Naive thymus-derived CD4-positive, alpha-beta T cell (primary cell): ENCODE measurements at places on chromosomes 13 and 19. TPM values are rescaled to one million over a fixed set of nuclear protein-coding genes. Genes with fewer than 3 reads are reported as not detected.

- no peak overlapping the region for H3K4me3 ChIP-seq
- DNase-seq = no peak
- no peaks in the 10 kb centered on the region for H3K27me3 ChIP-seq
- no peak overlapping the region for H3K27ac ChIP-seq
- peaks cover 13% of the 10 kb centered on the region for H3K4me1 ChIP-seq
- H3K36me3 ChIP-seq = no peaks in the 10 kb centered on the region
Measured at GRCh38 chr19:42081584-42082203, 5.7 kb downstream of the ZNF574 start.

The CYSLTR2 gene
- polyA plus RNA-seq = 1.0 TPM

- H3K27me3 ChIP-seq = no peaks in the 10 kb centered on the region
- peaks cover 2% of the 10 kb centered on the region for H3K4me1 ChIP-seq
- DNase-seq = no peak
- H3K36me3 ChIP-seq = no peaks in the 10 kb centered on the region
- no peak overlapping the region for H3K27ac ChIP-seq
- H3K4me3 ChIP-seq = no peak overlapping the region
Measured at GRCh38 chr19:49712397-49712859, 21.5 kb downstream of the CPT1C start.

- no peaks in the 10 kb centered on the region for H3K36me3 ChIP-seq
- H3K4me3 ChIP-seq = no peak overlapping the region
- no peaks in the 10 kb centered on the region for H3K4me1 ChIP-seq
- no peak overlapping the region for H3K27ac ChIP-seq
- no peaks in the 10 kb centered on the region for H3K27me3 ChIP-seq
Measured at GRCh38 chr13:106061781-106062180, 473.7 kb downstream of the EFNB2 start.

DNA sequence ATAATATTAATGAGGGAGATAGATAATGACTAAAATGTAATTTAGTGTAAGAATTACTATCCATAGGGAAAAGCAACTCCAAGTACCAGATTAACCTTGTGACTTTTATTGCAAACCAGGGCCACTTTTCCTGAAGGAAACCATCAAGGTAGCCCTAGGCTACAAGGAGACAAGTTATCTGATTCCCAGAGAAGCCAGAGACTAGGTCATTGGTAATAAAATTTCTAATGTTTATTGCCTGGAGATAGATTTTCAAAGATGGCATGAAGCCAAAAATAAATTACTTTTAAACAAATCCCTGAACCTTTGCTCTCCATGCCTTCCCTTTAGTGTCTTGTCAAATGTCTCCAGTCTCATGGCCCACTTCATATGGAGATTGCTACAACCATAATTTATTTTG is 610.1 kb upstream of the SLC10A2 start:
- no peak overlapping the region for H3K4me3 ChIP-seq
- no peak for DNase-seq
- H3K27me3 ChIP-seq = no peaks in the 10 kb centered on the region
